Posterior vena cava (tissue), 2 donors: ENCODE measurements at places on chromosomes 6 and 20. TPM values are rescaled to one million over a fixed set of nuclear protein-coding genes. Genes with fewer than 3 reads are reported as not detected.
A peak's percentile ranks its signal among the peaks of the same experiment; 100 is the strongest.

The AIF1 gene
- total RNA-seq: 18.1 TPM

The PTCRA gene
- not detected for total RNA-seq

The GPLD1 gene
- 4.1 TPM for total RNA-seq

The GSTA1 gene
- total RNA-seq: not detected

The TRIM40 gene
- total RNA-seq: not detected

The PRRT1 gene
- total RNA-seq: 2.6 TPM

The COL21A1 gene
- 13.2 TPM for total RNA-seq

The BIRC7 gene
- not detected for total RNA-seq

The TRIM10 gene
- total RNA-seq: not detected

The HCRTR2 gene
- total RNA-seq: not detected

The SLC13A3 gene
- 2.3 TPM for total RNA-seq

The PKIG gene
- total RNA-seq: 246 TPM

The IGF2R gene
- 62.7 TPM for total RNA-seq

The NKX2-2 gene
- total RNA-seq: 0.23 TPM

The HLA-DPB1 gene
- total RNA-seq: 63.9 TPM

The EYS gene
- total RNA-seq: not detected

The RSPH3 gene
- total RNA-seq: 7.9 TPM

DNA sequence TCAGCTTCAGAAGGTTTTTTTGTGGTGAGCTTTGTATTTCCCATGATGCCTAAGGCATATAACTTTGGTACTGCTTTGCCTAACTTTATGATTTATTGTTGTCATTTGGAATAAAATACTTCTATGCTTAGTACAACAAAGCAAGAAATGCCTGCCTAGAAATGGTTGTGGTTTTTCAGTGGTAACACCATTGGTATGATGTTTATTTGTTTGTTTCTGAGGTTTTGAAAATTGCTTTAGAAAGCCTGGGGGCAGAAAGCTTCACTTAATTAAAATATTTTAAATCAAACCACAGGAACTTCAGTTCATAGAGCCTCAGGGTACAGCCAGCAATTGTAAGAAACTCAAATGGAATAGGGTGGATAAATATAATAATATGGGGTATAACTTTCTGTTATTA, 351.2 kb upstream of the MAP3K7 start:
- DNase-seq: no peak

GRCh38 chr6:119179842-119180241, 101.4 kb upstream of the FAM184A start:
- no peak for DNase-seq

DNA sequence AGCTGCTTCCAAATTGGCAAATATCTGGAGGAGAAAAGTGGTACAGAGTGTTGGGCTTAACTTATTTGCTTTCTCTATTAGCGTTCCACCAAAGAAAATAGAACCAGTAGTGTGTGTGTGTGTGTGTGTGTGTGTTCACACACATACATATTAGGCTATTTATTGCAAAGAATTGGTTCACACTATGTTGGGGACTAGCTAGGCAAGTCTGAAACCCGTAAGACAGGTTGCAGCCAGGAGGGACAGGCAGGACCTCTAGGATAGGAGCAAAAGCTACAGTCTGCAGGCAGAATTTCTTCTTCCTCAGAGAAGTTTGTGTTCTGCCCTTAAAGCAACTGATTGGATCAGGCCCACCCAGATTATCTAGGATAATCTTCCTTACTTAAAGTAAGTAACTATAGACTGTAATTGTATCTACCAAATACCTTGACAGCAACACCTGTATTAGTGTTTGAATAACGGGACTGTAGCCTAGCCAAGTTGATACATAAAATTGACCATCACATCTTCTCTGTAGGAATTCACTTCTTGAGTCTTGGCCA, 12.8 kb downstream of the KCTD20 start:
- no peak for DNase-seq

DNA sequence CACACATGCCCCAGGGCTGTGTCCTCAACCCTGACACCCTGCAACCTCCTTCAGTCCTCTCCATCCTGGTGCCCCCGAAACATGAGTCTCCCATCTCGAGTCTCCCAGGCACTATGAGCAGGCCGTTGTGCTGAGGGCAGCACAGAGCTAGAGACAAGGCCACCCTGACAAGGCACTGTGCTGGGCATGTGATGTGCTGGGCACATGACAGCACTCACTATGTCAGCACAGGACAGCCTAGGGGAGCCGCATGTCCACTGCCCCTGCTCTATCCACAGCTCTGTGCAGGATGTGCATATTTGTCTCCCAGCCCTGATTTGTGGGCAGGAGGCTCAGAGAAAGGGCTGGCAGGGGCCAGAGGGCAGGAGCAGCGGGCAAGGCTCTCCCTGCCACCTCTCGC, 362.1 kb upstream of the AGPAT4 start:
- no peak for DNase-seq

DNA sequence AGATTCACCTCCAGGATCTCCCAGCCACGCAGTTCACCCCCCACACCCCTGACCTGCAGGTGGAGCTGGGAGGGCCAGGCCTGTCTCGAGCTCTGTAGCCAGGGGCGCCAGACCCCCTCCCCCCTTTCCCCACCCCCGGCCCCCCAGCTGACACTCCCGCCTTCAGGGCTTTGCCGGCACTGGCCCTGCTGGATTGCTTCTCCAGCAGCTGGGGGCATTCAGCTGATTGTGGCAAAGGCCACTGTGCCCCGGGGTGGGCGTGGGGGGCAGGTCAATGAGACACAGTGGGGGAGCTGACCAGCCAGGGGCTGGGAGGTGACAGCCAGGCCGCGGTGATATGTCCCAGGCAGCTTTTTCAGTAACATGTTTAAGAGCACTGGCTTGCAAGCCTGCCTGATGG, 22.2 kb downstream of the ZBP1 start:
- DNase-seq: no peak

- no peak for DNase-seq
Measured at GRCh38 chr6:54327631-54328030, 19.4 kb downstream of the TINAG start.

DNA sequence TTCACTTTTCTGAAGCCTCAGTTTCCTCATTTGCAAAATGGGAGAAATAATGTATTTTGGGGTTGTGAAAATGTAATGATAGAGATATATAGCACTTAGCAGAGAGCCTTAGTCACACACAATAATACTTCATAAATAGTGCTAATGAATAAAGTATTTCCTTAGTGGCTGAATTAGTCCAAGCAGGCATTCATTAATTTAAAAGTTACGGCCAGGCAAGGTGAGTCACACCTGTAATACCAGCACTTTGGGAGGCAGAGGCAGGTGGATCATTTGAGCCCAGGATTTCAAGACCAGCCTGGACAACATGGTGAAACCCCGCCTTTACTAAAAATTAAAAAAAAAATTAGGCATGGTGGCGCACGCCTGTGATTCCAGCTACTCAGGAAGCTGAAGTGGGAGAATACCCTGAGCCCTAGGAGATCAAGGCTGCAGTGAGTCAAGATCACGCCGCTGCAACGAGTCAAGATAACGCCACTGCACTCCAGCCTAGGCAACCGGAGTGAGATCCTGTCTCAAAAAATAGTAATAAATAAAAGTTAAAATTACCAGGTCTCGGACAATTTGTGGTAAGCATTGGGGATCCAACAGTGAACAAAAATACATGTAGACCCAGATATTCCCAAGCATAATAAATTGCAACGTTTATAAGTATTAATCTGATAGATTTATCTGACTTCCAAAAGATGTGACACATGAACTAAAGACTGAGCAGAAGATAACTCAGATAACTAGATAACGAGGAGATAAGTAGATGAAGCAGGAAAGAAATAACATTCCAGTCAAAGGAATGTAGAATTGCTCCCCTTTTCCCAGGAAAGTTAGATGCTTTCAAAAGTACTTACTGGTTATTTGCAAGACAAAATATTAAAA, 2.1 kb upstream of the IBTK start:
- no peak for DNase-seq

- no peak for DNase-seq
Measured at GRCh38 chr6:9412951-9413559, 977.7 kb upstream of the SLC35B3 start.

- no peak for DNase-seq
Measured at GRCh38 chr6:90411292-90411781, 114.7 kb upstream of the BACH2 start.

GRCh38 chr6:21780679-21781078, 187.1 kb downstream of the SOX4 start:
- DNase-seq: no peak

DNA sequence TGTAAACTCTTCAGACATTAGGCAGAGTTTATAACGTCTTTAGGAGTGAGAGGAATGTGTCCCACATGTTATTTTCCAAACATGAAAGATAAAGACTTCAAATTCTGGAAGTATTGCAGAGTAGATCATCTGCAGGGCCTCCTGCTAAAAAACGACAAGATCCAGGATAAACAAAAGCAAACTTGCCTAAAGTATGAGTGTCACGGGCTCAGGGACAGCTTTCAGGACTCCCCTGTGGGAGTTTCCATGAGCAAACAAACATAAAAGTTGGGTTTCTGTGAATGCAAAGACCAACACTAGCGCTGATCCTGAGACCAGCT, 76.9 kb downstream of the TXNDC5 start:
- no peak for DNase-seq

DNA sequence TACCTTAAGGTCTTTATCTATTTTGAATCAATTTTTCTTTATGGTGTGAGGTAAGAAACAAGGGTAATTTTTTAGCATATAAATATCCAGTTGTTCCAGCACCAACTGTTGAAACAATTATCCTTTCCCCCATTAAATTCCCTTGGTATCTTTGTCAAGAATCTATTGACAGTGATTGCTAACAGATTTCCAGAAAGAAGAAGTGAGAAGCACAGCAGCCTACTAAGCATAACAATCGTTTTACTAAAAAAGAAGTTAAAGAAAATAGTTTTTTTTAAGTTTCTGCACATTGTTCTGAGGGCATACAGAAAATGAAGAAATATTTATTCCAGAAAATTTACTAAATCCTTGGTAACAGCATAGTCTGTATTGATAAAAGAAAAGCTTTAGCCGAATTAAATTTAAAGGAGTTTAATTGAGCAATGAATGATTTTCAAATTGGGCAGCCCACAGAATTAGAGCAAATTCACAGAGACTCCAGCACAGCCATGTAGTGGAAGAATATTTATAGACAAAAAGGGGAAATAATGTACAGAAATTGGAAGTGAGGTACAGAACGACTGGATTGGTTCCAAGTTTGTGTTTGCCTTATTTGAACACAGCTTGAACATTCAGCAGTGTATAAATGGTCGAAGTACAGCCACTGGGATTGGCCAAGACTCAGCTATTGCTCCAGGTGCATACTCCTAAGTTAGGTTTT, 97.9 kb upstream of the UST start:
- no peak for DNase-seq

DNA sequence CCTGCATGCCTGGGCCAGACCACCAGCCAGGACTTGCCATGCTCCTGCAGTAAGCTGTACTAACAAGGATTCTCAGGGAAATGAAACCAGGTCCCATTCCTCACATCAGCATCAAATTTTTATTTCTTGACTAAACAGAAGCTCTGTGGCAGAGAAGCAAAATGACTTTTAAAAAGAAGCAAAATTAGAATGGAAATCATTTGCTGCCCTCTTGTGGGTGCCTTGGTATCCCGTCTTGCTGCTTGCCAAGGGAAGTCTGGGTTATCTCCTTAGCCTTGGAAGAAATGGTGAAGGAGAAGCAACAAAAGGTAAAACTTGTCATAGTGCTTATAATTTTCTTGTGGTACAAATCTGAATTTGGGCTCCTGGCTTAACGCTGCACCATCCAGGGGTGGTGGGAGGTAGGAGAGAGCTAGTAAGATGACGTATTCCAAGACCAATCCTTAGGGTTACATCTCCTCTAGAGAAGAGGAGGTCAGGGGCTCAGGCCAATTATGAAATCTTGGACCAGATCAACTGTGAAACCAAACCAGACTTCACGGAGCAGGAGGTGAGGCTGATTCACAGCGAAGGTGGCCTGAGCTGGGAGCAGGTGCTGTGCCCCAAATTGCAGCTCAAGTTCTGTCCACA, 107.5 kb downstream of the FAXC start:
- no peak for DNase-seq

DNA sequence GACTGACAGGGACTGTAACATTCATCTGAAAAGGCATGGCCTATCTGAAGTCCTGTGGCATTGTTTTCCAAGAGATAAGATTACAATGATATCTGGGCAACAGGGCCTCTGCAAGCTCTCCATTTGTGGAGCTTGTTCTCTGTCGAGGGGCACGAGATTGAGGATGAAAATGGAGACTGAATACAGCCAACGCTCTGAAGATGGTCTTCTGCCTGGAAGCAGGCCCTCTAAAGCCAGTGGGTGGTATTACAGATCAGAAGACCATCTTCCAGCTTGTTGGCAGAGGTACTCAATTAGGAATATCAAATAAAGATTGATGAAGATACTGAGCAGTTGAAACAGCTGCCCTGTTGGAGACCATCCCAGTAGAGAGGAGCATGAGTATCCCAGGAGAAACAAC, 288.2 kb downstream of the CENPW start:
- no peak for DNase-seq

DNA sequence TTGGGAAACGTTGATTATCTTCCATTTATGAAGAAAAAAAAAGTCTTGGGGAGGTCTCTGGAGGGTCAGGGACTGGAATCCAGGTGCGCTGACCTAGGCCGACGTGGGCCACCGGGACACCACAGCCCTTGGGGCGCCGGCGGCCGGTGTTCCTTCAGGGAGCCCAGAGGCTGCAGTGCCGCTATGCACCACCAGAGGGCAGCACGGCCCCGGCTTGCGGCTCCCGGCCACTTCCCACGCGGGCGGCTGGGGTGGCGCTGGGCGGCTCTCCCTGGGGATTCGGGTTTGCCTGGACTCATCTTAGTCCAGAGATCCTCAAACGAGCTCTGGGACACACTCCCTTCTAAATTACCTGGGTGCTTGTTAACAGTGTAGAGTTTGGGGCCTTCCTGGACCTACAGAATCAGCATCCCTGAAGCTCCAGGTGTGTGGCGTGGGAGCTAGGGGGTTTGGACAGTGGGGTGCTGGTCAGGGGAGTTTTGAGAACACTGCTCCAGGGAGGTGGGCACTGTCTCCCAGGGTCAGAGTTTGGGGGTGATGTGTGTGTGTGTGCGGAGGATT, 23.0 kb upstream of the GTSF1L start:
- peak; percentile 95 for DNase-seq

GRCh38 chr6:20564269-20564668, 30.0 kb downstream of the CDKAL1 start:
- no peak for DNase-seq

DNA sequence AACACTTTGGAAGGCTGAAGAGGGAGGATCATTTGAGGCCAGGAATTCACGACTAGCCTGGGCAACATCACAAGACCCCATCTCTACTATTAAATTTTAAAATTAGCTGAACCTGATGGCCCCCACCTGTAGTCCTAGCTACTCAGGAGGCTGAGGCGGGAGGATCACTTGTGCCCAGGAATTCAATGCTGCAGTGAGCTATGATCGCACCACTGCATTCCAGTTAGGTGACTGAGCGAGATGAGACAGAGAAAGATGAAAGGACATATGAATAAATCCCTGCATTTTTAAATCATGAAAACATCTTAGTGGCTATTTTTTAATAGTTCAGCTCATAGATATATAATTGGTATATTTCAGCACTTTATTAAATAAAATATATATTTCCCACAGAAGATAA, 93.8 kb downstream of the GPR63 start:
- DNase-seq: no peak

DNA sequence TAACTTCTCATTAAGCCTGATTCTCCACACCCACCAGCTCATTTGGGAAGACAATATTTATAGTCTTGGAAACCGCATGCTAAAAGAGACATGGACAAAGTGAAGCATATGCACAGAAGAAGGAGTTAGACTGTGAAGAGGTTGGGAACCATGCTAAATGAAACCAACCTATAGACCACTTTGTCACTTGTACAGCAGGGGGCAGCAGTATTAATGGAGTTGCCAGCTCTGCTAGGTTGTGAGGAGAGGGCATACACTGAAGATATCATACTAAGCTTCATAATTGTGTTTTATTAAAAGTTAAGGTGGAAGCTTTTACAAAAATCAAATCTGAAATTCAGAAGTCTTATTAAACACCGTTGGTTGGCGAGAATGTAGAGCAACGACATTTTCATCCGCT, 38.3 kb upstream of the HMGCLL1 start:
- no peak for DNase-seq
